ENCODE measurements at places on chromosomes 6 and 20.

- DNase-seq = no peak
Observed at GRCh38 chr6:123966618-123967017, 163.0 kb downstream of the NKAIN2 start.

DNA sequence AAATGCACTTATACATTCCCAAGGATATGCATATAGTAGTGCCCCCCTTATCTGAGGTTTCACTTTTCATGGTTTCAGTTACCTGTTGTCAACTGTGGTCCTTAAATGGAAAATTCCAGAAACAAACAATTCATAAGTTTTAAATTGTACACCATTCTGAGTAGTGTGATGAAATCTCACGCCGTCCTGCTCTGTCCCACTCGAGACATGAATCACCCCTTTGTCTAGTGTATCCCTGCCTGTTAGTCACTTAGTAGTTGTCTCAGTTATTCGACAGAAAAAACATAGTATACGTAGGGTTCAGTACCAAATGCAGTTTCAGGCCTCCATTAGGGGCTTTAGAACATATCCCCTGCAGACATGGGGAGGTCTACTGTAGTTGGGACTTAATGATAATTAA lies 57.0 kb downstream of the MAP1LC3A start:
- no peak for DNase-seq

DNA sequence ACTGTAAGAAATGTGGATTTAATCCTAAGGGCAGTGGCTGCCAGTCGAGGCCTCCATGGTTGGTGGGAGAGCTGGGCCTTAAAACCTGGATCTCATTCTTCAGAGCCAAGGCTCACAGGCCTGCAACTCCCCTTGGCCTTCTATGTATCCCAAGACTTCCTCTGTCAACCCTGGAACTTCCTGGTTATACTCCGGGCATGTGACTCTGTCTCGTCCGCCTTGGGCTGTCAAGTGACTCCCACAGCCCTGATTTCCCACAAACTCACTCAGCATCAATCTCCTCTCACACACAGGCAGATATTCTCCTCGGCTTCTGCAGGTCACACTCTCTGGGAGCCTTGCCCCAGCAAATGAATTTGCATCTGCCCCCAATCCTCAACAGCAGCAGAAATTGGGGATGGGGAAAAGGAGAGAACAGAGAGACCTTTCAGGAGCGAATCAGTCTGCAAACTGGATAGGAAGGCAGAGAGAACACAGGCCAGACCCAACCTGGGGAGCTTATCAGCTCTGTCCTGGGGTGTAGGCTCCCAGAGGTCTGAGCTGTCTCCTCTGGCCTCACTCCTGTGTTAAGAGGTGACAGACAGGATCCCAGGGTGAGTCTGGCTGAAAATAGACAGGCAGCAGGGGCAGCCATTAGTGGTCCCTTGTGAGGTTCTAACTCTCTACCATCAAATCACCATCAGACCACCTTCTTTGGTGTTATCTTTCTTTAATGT lies 30.4 kb upstream of the PREX1 start:
- DNase-seq = no peak

DNA sequence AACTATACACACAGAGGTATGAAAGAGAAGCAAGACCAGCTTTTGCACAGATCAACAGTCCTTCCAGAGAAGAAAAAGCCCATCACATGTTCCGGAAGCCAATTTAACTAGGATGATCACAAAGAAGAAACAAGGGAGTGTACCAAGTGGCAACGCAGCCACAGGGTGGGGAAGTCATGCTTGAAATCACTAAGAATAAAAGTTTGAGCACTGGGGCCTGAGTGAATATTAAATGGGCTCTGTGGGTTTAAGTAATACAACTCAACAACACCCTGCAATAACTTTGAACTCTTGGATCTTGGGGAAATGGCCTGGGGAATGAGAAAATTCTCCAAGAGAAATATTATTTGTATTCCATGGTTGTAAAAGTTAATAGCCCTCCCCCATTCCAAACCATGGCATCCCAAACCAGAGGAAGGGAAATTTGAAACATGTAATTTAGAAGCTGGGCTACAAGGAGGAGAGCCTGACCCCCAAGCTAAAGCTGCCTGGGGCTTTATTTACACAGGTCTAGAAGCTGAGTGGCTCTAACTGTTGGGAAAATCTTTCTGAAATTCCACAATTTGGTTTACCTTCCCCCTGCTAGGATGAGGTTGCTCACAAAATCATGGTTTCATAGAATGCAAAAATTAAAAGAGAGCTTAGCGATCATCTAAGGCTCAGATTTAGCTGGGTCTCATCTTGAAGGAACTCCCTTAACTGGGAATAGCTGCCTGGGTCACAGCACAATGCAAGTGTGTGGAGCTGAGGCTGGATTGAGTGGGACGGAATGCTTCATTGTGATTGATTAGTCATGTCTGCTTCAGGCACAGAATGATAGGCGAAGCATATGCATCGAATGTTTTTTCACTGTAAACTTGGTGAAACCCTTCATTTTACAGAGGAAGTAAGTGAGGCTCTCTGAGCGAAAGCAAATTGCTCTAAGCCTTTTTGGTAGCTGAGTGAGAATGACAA lies 143.6 kb downstream of the BMP7 start:
- no peak for DNase-seq

GRCh38 chr6:132798869-132799538 lies 567 bp upstream of the SLC18B1 start:
- peak; percentile 65 for DNase-seq

DNA sequence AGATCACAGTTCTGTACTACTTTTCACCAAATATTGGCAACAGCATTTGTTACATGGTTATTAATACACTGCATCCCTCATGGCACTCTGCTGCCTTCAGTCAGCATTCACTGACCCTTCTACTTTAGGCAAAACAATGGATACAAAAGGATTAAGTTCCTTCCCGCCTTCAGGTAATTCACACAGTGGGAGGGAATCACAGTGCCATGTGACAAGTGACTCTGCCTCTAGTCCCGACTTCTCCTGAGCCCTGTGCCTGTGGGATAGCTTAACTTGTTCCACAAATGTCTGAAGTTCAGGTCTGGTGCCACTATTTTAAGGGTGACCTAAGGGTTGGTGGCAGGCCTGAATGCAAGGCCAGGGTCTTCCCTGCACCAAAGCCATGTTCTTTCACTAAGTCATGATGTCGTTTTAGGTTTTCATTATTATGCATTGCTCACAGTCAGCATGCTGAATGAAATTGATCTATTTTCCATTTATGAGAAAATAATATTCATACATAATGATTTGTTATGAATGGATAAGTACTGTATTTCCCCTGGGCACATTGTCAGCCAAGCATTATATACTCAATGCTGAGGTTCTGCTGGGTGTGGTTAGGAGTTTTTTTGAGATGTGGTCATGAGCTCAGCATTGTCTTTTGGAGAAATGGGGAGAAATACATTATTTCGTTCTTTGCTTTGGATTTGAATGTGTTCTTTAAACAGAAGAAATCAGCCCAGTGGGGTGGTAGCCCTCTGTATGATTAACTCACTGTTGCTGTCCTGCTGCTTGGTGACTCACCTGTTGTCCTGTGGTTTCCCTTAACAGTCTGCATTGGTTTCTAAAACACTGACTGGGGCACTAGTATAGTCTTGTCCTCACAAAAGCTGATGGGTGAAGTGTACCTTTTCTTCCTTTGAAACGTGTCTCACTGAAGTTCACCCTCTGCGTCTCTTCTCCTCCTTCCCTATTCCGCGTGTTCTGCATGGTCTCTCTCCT lies 66.4 kb downstream of the AFDN start:
- no peak for DNase-seq

DNA sequence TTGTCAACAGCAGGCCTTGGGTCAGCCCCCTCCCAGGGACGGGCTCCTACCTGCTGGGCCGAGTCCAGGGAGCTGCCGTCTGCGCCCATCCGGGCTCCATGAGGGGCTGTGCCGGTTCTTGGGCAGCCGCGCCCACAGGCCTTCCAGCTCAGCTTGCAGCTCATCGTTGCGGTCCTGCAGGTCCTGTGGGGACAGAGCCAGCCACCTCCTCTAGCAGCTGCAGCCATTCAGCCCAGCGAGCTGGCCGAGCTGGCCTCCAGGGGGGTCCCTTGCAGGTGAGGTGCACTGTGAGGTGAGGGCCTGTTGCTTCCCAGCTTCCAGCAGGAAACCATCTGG lies 74.4 kb downstream of the GINS1 start:
- DNase-seq = no peak

- DNase-seq = no peak
Observed at GRCh38 chr6:98203170-98203806, 631.1 kb upstream of the POU3F2 start.

DNA sequence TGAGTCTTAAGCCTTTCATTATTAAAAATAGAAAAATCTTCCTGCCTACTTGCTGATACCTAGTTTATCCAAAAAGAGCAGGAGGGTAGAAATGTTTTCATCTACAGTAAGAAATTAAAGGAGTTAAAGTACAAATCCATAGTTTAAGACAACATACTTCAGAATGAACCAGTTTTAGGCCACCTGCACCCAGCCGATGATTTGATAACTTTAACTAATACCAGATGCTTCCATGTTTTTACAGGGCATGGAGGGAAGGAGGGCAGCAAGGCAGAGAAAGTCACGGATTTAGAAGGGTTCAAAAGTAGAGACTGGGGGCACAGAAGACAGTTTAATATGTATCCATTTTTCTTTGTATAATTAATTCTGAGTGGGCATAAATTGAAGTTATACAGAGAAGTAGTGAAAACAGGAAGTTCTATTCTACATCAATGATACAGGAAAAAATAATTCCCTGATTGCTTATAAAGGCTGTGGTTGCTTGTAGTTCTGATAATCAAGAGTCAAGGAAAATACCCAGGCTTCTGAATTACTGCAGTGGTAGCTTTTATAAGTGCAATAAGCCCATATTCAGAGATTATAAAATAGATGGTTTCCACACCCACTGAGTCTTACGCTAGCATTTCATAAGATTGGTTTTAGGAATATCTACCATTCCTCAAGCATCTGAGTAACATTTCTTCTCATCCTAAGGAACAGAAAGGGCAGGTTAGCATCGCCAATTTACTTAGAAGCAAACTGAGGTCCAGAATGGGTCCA lies 72.0 kb downstream of the GMDS start:
- no peak for DNase-seq

- no peak for DNase-seq
Observed at GRCh38 chr6:9523462-9523861, 891.4 kb downstream of the TFAP2A start.

- no peak for DNase-seq
Observed at GRCh38 chr20:47397652-47398301, 41.3 kb upstream of the ZMYND8 start.

DNA sequence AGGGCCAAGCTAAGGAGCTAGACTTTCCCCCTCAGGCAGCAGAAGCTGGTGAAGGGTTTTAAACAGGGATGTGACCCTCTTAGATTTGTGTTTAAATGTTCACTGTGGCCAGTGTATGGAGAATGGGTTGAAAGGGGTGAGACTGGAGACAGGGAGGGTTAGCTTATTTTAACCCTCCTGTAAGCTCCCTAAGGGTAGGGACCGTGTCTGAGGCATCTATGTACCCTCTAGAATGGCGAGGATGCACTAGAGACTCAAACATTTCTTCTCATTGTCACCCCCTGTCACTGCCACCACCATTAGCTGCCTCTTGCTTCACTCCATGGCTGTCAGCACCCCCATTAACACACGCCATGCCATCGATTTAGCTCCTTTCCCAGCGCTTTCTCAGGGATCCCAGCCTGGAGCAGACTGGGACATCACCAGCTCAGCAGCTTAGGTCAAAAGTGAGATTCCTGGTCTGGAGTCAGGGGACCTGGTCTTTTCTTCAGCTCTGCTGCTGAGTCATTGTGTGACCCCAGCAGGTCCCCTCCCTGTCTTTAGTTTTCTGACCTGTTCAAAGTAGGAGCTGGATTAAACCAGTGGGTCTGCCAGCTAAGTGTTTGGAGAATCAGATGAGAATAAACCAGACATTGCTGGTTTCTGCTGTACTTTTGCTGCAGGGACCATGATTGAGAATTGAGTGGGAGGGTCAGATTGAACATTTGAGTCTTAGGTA lies 1.1 kb upstream of the SLC22A7 start:
- DNase-seq = no peak

GRCh38 chr6:155117785-155118184 lies 122.7 kb downstream of the TIAM2 start:
- DNase-seq = no peak

DNA sequence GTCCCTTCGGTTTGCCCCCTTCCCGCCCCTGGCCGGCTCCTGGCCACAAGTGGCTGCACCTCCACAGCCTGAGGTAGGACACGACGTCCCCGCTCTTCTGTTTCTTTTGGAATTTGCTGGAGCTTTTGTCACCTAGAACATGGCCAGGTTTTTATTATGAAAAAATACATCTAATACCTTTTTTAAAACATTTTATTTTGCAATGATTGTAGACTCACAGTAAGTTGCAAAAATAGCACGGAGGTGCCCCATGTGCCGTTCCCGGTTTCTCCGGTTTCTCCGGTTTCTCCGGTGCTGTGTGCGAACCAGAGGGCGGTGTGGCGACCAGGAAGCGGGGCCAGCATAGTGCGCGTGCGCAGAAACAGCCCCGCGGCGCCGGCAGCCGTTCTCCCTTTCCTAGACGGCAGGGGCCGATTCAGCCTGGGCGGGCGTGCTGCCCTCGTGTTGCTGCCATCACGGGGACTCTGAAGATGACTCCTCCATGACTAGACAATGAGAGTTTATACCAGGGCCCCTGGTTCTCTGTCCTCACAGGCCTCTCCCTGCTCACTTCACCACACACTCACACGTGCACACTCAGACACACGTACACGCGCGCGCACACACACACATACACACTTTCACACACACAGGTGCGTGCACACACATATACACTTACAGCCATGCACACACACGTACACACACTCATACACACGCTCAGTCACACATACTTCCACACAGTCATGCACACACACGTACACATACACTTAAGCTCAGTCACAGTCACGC lies 102.1 kb downstream of the TMEM242 start:
- DNase-seq = peak; percentile 76

- DNase-seq = no peak
Observed at GRCh38 chr20:25116739-25117458, 35.0 kb upstream of the VSX1 start.

DNA sequence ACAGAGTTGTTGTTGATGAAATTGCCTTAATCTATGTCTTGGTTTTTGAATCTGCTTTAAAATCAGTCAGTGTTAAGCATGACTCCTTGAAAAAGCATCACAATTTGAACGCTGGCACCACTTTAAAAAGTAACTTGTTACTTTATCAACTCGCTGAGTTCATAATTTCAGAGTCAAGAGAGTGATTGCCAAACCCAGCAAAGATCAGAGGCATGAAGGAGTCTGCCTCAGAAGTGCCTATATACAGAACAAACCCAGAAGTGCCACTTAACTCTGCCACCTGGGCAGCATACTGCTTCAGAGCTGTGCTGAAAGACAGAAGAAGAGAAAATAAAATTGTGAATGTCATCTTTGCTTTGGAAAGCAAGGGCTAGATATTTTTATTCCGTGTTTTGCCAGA lies 73.6 kb upstream of the HCRTR2 start:
- no peak for DNase-seq

- DNase-seq = no peak
Observed at GRCh38 chr6:89986650-89987074, 92.4 kb downstream of the GJA10 start.

Measured in effector CD4-positive, alpha-beta T cell (primary cell).